ENCODE measurements at places on chromosomes 11 and 22. TPM values are rescaled to one million over a fixed set of nuclear protein-coding genes. Genes with fewer than 3 reads are reported as not detected.

Gene HSD17B12
- total RNA-seq = 48.9 TPM

Gene PRDM10
- total RNA-seq = 15.2 TPM

Gene OR51E2
- not detected for total RNA-seq

Gene MUC2
- not detected for total RNA-seq

GRCh38 chr11:47938791-47939560 is 41.4 kb upstream of the PTPRJ start:
- no peak for DNase-seq

GRCh38 chr11:80593648-80594374 is 1153.0 kb upstream of the TENM4 start:
- no peak for DNase-seq

DNA sequence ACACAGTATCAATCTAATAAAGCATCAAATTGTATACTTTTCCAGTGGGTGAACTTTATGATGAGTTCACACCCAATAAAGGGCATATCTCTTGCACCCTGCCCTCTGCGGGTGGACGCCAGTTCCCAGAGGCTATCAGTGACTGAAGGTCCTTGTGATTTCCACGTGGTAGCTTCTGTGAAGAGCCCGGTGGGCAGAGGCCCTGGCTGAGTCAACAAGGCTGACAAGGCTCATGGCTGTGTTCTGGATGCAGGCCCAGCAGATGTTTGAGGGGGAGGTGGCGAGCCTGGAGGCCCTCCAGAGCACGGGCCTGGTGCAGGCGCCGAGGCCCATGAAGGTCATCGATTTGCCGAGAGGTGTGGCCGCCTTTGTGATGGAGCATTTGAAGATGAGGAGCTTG is 71.4 kb downstream of the PIWIL3 start:
- no peak for DNase-seq

DNA sequence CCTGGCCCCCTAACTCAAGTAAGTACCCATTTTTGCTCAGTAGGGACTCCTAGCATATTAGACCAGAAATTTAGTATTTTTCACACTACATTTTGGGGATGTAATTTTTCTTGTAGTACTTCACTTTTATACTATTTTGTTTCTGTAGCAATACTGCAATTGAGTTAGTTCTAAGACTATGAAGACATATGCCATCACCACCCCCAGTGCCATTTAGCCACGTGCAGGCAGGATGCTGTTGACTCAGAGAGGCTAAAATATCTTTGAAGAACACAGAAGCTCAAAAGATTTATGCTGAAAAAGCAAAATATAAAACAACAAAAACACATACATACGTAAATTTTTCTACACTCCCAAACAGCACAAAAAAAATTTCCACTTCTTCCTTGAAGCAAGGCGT is 29.1 kb upstream of the DLAT start:
- no peak for DNase-seq

DNA sequence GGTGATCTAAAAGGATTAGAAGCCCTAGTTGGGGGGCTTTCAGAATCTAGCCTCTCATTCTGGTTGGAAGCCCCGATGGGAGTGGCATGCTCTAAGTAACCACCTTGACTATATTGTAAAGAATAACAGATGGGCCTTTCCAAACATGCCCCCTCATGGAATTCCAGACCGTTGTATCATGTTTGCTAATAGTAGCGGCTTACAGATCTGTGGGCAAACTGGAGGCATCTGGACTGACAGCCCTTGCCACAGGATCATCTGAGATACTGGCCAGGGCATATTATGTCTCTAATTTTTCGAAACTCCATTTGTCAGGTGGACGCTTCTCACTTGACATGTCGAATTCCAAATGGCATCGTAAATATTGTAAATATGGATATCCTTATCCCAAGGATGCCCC is 10.5 kb downstream of the APIP start:
- DNase-seq = no peak

GRCh38 chr11:9020916-9021315 is 17.1 kb upstream of the NRIP3 start:
- DNase-seq = no peak

DNA sequence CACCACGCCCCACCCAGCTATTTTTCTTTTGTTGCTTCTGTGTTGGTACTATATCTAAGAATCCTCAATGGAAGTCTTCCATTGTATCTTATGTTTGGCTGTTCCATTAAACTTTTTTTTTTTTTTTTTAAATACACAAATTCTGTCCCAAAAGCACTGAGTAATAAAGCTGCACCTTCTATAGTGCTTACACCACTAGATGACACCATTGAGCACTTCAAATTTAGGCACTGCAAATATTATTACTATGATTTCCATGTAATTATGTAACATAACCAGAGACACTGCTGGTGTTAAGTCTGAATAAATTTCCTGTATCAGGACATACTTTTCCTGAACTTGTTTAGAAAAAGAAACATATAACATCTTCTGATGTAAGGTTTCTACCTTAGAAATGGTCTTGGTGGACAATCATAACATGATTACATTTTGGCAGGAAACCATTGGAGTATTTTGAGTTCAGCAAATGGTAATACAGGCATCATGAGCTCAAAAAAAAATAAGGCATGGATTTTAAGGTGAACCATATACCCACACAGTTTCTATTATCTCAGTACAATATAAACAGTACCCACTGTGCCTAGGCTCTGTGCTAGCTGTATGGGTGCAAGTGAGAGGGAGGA is 110.5 kb downstream of the ATG16L2 start:
- DNase-seq = no peak

Data from breast epithelium (tissue), 4 donors.